Activated T-helper 9 cell treated with anti-CD3 and anti-CD28 coated beads, Interleukin-2, amount 50 U/mL, for 16 hours (primary cell): ENCODE measurements at places on chromosomes 16 and 17.

DNA sequence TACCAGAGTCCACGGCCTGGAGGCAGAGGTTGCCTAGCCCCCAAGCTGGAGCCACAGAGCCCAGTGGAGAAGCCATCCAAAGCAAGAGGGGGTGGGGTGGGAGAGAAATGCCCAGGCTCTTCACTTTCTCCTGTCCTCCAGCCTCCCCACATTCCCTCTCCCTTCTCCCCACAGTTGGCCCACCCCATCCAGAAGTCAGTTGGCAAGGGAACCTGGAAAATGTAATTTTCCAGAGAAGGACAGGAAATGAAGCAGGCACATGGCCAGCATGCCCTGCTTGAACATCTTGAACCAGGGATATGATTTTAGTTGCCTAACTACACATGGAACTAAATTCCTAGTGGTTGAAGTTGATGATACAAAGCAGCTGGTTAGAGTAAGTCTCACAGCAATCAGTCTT lies 73.3 kb upstream of the IRX6 start:
- DNase-seq: no peak

GRCh38 chr17:17048106-17048505 lies 5.8 kb downstream of the MPRIP start:
- no peak for DNase-seq

GRCh38 chr17:13106171-13106570 lies 88.3 kb upstream of the ELAC2 start:
- no peak for DNase-seq

- no peak for DNase-seq
Measured at GRCh38 chr16:24689128-24689527, 40.3 kb upstream of the TNRC6A start.

GRCh38 chr16:57628008-57628781 lies at the start of gene ADGRG1:
Gene ADGRG1, plus strand, starts transcription at chr16:57628630. Its CDS starts 21,658 bp downstream, at chr16:57650288.
- DNase-seq: peak; percentile 38

DNA sequence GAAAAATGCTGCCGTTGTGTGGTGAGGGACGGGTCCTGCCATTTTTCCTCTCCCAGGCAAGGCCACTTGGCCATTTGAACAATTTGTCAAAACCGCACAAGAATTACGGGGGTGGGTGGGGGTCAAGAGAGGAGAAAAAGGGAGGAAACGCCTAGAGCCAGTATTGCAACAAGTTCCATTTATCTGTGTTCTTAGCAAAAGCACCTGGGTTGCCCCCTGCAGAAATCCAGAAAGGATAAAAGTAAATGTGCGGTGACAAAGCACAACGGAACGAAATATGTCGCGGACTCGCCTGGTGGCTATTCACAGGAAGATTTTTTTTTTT lies 209.4 kb downstream of the ZFHX3 start:
- no peak for DNase-seq

DNA sequence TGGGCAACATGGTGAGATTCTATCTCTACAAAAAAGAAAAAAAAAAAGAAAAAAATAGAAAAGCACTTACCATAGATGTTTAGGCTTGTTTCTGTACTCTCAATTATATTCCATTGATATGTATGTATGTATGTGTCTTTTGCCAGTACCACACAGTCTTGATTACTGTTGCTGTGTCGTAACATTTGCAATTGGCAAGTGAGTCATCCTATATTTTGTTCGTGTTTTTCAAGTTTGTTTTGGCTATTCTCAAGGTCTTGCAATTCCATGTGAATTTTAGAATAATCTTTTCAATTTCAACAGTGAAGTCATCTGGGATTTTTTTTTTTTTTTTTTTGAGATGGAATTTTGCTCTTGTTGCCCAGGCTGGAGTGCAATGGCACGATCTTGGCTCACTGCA lies 19.3 kb downstream of the SPECC1 start:
- DNase-seq: no peak

- DNase-seq: no peak
Measured at GRCh38 chr16:74711938-74712337, 11.3 kb upstream of the MLKL start.

GRCh38 chr17:61337290-61337689 lies 62.4 kb upstream of the TBX2 start:
- no peak for DNase-seq

GRCh38 chr17:49100601-49101000 lies 32.0 kb upstream of the B4GALNT2 start:
- DNase-seq: no peak

DNA sequence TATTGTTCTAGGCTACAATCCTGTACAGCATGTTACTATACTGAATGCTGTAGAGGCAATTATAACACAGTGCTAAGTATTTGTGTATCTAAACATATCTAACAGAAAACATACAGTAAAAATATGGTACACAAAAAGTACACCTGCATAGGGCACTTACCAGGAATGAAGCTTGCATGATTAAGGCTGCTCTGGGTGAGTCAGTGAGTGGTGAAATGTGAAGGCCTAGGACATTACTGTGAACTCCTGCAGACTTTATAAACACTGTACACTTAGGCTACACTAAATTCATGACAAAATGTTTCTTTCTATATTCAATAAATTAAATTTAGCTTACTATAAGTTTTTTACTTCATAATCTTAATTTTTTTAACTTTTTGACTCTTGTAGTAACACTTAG lies 37.1 kb downstream of the AMFR start:
- DNase-seq: no peak

GRCh38 chr17:81650951-81651350 lies 5.4 kb downstream of the PDE6G start:
- DNase-seq: no peak

DNA sequence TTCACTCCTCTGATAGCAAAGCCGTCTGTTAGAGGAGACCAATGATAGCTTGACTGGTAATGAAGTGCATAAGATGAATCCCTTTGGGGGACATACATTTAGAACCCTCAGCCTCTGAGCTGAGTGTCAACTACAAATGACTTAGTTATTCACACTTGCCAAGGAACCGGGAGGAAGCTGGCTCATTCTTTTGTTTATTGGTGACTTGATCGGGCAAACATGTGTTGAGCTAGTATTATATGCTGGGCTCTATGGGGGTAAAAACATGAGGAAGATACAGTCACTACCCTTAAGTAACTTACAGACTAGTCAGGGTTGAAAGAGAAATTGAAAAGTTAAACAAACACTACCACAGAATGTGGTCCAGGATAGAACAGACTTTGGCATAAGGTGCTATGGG lies 3.0 kb downstream of the CCL16 start:
- no peak for DNase-seq

DNA sequence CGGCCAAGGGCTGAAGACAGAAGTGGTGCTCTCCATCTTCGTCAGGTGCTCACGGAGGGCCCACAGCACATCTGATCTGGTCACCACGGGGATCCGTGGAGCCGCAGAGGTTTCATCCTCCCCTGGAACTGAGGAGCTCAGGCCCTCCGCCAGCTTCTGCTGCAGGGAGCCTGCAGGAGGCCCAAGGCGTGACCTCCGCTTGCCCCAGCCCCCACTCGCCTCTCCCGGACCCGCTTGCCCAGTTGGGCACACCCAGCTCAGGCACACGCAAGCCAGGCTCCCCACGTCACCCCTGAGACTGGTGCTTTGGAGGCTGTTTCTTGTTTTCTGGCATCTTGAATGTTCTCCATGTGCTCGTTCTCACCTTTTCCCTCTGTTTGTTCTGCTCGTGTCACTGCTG lies 39.4 kb upstream of the CHMP6 start:
- DNase-seq: no peak

DNA sequence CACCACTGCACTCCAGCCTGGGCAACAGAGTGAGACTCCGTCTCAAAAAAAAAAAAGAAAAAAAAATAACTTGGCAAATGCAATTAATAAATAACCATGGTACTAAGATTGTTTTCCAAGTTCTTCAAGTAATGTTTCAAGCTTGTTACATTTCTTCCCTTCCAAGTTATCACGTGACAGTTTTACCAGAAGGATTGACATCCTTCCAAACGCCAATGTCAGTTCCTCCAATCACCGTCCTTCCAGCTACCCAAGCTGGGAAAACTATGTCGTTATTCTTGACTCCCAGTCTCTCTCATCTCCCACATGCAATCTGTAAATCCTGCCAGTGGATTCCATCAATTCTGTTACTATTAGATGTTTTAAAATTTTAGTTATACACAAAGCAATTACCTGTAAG lies 3.9 kb upstream of the PHAF1 start:
- DNase-seq: no peak

DNA sequence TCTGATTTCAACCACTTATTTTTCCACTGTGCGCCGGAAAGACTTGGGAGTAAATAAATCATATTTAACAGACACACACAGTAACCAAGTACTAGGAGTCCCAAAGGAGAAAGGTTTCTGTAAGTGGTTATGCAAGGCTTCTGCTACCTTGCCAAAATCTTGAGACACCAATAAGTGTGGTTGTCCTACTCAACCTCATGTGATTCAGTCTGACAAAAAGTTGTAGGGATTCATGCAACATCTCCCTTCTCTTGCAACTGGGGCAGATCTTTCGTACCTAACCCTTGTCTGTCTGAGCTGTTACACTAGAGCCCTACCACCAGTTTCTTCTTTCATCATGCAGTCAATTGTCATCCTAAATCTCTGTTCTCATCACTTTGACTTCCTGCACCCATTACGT lies 69.9 kb upstream of the NUDT7 start:
- DNase-seq: no peak

DNA sequence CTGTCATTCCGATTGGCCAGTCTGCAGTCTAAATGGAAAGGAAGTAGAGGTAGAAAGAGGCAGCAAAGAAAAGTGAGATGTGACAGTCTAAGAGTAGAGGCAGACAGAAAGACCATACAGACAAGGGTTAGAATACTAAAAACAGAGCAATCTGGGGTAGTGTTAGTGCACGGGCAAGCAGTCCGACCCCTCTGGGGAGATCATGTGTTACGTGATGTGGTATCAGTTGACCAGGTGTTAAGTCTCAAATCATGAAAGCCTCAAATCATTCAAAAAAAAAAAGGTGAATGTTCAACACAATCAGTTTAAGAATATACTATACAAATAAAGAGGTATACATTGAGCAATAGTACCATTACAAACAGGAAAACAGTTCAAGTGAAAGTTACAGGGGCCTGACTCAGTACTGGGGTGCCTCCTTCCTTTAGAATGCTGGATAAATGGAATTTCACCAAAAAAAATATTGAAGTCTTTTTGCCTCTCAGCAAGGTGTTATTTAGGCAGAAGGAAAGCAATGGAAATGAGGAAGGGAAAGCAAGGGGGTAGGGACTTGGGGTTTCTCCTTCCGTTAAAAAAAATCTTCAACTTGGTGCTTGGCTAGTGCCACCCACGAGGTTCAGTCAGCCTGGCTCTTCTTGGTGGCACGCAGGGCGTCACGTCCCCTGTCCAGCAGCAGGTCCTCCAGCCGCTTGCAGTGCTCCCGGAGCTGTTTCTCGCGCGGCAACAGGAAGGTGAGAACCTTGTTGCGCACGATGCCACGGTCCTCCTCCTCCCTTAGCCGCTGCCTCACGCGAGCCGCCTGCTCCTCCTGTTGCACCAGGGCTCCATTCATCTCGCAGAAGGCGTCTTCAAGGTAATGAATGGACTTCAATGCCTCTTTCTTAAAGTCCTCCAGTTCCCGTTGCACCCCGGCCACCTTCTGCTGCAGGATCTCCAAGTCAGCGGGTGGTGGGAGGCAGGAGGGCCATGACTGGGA lies 616 bp downstream of the CCDC182 start:
- DNase-seq: no peak

- DNase-seq: no peak
Measured at GRCh38 chr17:65634533-65634932, 73.1 kb upstream of the AXIN2 start.

GRCh38 chr17:60896996-60897395 lies 219.3 kb downstream of the BCAS3 start:
- no peak for DNase-seq

GRCh38 chr17:36657763-36658490 lies 56.5 kb downstream of the MRM1 start:
- no peak for DNase-seq

GRCh38 chr16:53848277-53848942 lies 144.5 kb downstream of the FTO start:
- DNase-seq: no peak

DNA sequence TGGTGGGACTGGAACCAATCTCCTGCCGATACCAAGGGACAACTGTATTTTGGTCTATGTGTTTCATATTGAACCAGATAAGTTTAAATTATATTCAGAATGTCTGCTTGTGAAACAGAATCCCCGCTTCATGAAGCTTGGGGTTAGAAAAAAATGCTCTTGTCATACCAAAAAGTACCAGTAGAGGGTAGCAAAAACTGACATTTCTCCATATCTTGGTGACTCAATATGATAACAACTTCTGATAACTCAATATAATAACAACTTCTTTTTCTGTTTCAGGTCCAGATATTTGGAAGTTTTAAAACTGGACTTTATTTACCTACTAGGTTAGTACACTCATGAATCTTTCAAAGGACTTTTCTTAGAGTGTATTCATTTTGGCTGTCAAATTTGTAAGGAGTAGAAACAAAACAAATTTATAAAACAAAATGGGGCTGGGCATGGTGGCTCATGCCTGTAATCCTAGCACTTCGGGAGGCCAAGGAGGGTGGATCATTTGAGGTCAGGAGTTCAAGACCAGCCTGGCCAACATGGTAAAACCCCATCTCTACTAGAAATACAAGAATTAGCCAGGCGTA lies 52.3 kb upstream of the ADCY7 start:
- no peak for DNase-seq

DNA sequence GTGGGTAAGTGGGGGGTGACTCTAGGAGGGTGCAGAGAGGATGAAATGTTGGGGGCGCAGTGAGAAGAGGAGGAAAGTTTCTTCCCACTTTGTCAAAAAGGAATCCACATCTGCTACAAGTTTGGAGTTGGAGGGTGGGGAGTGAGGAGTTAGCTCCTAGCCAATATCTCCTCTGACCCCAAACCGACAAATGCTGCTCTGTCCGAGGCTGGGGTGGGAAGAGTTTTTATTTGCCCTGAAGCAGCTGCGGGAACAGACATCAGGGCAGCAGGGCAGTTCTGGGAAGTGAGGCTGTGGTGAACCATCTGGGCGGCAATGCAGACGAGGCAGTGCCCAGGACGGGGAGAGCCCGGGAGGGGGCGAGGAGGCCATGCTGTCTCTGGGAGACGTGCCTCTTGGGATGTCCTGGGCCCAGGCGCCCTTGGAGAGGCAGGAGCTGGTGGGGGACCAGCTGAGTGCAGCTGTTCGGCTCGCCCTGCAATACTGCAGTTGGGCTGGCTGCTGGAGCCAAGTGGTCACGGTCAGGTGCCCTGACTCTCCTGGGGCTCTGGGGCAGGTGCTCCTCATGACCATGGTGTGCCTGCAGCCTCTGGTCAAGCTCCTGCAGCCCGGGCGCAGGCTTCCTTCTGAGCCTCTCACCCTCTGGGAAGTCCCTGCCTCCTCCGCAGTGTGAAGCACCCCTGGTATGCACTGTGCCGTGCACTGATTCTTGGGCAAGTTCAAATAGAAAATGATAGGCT lies 6.4 kb upstream of the SOCS3 start:
- DNase-seq: no peak

GRCh38 chr17:1126250-1126797 lies 53.5 kb downstream of the ABR start:
- no peak for DNase-seq

- DNase-seq: peak; percentile 11
Measured at GRCh38 chr17:35214631-35215273, 20.6 kb upstream of the SLC35G3 start.
